IPS DF 6.9 (cell line): ENCODE measurements at places on chromosomes 12 and 14.

DNA sequence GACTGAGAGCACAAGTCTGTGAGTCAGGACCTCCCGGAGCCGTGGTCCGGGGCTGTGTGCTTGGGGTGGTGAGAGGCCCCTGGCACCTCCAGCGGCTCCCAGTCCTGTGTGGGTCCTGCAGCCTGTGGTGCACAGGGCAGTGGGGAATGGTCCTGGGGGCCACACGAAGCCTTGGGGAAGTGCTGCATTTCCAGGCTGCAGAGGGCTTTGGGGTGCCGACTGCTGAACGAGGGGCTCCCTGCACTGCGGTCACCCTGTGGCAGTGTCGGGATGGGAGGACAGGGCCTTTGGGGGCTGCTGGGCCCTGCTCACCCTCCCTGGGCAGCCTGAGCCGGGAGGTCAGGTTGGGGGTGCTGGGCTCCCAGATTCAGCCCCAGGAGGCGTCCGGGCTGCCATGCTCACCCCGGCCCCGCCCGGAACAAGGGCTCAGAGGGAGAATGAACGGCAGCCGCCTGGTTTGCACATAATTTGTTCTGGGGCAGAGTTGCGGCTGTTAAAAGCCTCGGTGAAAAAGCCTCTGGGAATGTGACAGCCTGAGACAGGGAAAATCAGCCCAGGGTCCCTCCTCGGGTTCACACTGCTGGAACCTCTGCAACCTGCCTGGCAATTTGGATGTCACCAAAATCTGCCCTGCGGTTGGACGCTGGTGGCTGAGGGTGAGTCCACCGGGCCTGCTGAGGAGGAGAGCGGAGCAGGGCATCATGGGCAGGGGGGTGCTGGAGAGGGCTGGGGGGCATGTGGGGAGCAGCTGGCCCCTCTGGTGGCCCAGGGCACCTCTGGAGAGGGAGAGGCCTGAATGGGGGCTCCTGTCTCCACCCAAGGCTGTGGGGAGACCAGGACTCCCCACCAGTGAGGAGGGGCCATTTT, 109.2 kb downstream of the KIF26A start:
- H3K27me3 ChIP-seq, result no peaks in the 10 kb centered on the region
- H3K27ac ChIP-seq, result no peak overlapping the region
- no peaks in the 10 kb centered on the region for H3K4me1 ChIP-seq
- no peak overlapping the region for H3K4me3 ChIP-seq
- no peaks in the 10 kb centered on the region for H3K36me3 ChIP-seq

GRCh38 chr12:52182898-52183543, 8.8 kb downstream of the KRT80 start:
- no peaks in the 10 kb centered on the region for H3K36me3 ChIP-seq
- no peaks in the 10 kb centered on the region for H3K27me3 ChIP-seq
- no peak for DNase-seq
- no peak overlapping the region for H3K27ac ChIP-seq
- H3K4me1 ChIP-seq, result peaks cover 5% of the 10 kb centered on the region
- no peak overlapping the region for H3K4me3 ChIP-seq

DNA sequence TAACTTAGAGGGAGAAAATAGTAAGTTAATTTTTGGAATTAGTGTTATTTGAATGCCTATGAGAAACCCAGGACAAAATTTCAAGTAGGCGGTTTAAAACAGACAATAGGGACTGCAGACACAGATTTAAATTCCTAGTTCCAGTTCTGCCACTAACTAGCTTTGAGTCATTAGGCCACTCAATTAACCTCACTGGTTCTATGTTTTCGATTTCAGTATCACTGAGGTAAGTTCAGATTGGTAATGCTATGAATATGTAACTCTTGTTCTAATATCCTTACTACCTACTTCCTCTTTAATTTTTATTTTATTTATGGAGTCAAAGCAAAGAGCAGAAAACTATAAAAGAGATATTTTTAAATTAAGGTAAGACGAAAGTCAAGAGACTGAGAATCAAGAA, 52.6 kb downstream of the GALC start:
- H3K27me3 ChIP-seq, result no peaks in the 10 kb centered on the region
- no peak for DNase-seq
- H3K36me3 ChIP-seq, result no peaks in the 10 kb centered on the region
- H3K4me1 ChIP-seq, result no peaks in the 10 kb centered on the region

GRCh38 chr12:107818984-107819383, 44.5 kb downstream of the ASCL4 start:
- H3K36me3 ChIP-seq, result no peaks in the 10 kb centered on the region
- no peaks in the 10 kb centered on the region for H3K4me1 ChIP-seq
- DNase-seq, result no peak
- no peak overlapping the region for H3K27ac ChIP-seq
- no peaks in the 10 kb centered on the region for H3K27me3 ChIP-seq

- no peak overlapping the region for H3K27ac ChIP-seq
- no peaks in the 10 kb centered on the region for H3K36me3 ChIP-seq
- no peaks in the 10 kb centered on the region for H3K4me1 ChIP-seq
- H3K27me3 ChIP-seq, result no peaks in the 10 kb centered on the region
- DNase-seq, result no peak
These were observed 173.2 kb upstream of the MYL2 start for GRCh38 chr12:111093428-111094142.

GRCh38 chr12:3961591-3961990, 88.4 kb upstream of the PARP11 start:
- DNase-seq, result no peak
- no peak overlapping the region for H3K4me3 ChIP-seq
- H3K27ac ChIP-seq, result no peak overlapping the region
- H3K36me3 ChIP-seq, result no peaks in the 10 kb centered on the region
- H3K27me3 ChIP-seq, result 0 out of 2 replicates have a peak, but pooled peaks cover 2% of the 10 kb centered on the region

GRCh38 chr12:102891756-102892155, 25.3 kb downstream of the PAH start:
- no peak for DNase-seq
- no peak overlapping the region for H3K27ac ChIP-seq
- H3K4me3 ChIP-seq, result no peak overlapping the region
- no peaks in the 10 kb centered on the region for H3K36me3 ChIP-seq
- H3K4me1 ChIP-seq, result peaks cover 2% of the 10 kb centered on the region; the same call in 1 of the 2 replicates
- H3K27me3 ChIP-seq, result no peaks in the 10 kb centered on the region

DNA sequence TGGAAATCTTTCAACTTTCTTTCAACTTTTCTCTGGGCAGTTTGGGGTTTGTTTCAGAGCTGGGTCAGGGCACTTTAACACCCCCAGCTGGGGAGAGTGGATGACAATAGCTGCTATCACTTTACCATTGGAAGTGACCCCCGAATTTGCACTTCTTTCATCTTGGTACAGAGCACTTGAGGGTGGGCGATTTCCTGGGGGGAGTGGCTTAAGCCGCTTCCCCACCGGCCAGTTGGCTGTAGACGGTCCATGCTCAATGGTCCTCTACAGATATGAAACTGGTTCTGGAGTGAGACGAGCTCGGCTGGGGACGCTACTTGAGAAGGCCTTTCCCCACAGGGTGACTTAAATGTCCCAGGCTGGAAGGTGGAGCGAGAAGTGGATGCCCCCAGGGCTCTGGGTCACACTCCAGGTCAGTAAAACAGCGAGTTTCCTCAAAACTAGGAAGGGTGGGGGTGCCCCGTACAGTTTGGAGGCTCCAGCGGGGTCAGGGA, at the start of gene VRTN:
Gene VRTN, plus strand, starts transcription at position 231 of the 494 bp plus-strand sequence. CDS start 8,313 bp downstream, outside the sequence.
- no peaks in the 10 kb centered on the region for H3K4me1 ChIP-seq
- peak within 1 kb of the TSS; percentile 17 for H3K27ac ChIP-seq
- peak; percentile 74 for DNase-seq
- H3K36me3 ChIP-seq, result no peaks in the 10 kb centered on the region
- peak within 1 kb of the TSS; percentile 92 for H3K4me3 ChIP-seq

DNA sequence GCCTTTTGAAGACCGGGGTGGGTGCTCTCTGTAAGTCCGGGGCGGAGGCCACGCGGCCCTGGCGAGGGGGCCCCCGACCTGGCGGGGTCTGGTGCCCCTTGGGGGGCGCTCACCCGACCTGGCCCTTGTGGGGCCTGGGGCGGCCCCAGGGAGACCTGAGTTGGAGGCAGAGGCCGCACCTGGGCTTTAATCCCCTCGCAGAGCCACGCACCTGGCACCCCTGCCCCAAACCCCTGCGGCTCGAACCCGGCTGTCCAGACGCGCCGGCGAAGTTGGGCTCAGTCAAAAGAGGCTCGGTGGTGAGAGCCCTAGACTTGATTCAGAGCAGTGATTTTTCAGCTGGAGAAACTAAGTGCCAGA, 267 bp downstream of the CFAP251 start:
- no peaks in the 10 kb centered on the region for H3K27me3 ChIP-seq
- peaks cover 3% of the 10 kb centered on the region; the same call in 1 of the 2 replicates for H3K4me1 ChIP-seq
- H3K4me3 ChIP-seq, result peak overlapping the region; percentile 26; the same call in 1 of the 2 replicates
- no peak for DNase-seq
- no peaks in the 10 kb centered on the region; the same call in 1 of the 2 replicates for H3K36me3 ChIP-seq
- H3K27ac ChIP-seq, result no peak overlapping the region

GRCh38 chr12:79424109-79424721, 266.5 kb downstream of the PAWR start:
- H3K4me1 ChIP-seq, result peaks cover 2% of the 10 kb centered on the region; the same call in 1 of the 2 replicates
- H3K27ac ChIP-seq, result no peak overlapping the region
- no peak for DNase-seq
- H3K4me3 ChIP-seq, result no peak overlapping the region
- H3K36me3 ChIP-seq, result no peaks in the 10 kb centered on the region
- no peaks in the 10 kb centered on the region for H3K27me3 ChIP-seq

GRCh38 chr12:2333491-2334195, 280.9 kb downstream of the CACNA1C start:
- no peaks in the 10 kb centered on the region for H3K36me3 ChIP-seq
- DNase-seq, result no peak
- no peak overlapping the region for H3K27ac ChIP-seq
- peaks cover 1% of the 10 kb centered on the region; the same call in 1 of the 2 replicates for H3K4me1 ChIP-seq

DNA sequence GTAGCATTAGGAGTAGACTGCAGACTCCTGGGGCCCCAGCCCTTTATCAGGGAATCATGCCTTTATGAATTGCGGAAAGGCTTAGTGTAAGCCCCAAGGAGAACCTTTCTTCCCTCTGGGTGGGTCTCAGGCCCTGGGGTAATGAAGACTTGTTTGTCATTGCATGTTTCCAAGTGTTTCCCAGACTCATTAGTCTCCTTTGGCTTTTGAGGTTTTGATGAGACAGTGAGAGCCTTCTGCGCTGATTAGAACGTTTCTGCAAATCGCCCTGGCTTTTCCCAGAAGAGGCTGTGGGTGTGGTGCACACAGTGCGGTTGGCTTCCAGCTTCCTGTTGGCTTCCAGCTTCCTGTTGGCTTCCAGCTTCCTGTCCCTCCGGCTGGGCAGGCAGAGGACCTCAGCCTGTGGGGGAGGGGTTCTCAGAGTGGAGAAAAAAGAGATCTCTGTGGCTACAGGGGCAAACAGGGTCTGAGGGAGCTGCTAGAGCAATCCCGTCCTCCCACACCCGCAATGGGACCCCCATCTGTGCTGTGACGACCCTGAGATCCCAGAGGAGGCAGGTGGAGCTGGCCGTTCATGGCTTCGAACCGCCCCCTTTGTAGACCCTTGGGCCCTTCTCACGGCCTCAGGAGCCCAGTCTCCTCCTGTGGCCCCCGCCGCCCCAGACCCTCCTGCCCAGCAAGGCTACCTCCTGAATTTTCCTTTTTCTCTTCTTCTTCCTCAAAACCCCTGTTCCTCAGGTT, 42.1 kb downstream of the GPR68 start:
- H3K4me3 ChIP-seq, result no peak overlapping the region
- DNase-seq, result no peak
- H3K36me3 ChIP-seq, result peaks cover 4% of the 10 kb centered on the region

DNA sequence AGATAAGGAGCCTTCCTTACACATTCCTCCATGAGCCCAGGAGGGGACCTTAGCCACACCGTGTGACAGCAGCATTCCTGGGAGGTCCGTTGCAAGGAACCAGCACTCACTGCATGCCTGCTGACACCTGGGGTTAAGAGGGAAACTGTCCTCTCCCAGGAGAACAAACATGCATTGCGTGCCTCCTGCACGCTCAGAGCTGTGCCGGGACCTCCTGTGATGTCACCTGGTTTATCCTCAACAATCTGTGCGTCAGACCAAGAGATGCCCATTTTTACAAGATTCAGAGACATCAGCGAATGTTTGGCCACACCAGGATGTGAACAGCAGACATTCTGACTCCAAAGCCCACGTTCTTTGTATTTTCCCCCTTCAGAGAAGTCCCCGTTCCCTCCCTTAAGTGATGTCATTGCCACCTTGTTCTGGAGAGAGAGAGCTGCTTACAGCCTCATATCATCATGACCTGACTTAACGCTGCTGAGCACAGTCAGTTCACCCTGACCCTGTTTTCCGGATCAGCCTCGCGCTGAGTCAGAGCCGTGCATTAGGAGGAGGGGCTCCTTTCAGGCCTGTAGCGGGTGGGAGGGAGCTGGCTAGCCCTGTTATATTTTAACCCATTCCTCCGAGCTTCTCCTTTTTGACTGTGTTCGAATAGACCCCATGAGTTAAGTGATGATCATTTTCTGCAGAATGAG, 36.2 kb downstream of the TMEM120B start:
- H3K27me3 ChIP-seq, result no peaks in the 10 kb centered on the region
- no peak for DNase-seq
- no peak overlapping the region for H3K4me3 ChIP-seq
- peaks cover 21% of the 10 kb centered on the region for H3K36me3 ChIP-seq

GRCh38 chr12:25728056-25728595, 175.0 kb upstream of the LMNTD1 start:
- no peaks in the 10 kb centered on the region for H3K36me3 ChIP-seq
- no peaks in the 10 kb centered on the region for H3K4me1 ChIP-seq
- H3K27ac ChIP-seq, result no peak overlapping the region

DNA sequence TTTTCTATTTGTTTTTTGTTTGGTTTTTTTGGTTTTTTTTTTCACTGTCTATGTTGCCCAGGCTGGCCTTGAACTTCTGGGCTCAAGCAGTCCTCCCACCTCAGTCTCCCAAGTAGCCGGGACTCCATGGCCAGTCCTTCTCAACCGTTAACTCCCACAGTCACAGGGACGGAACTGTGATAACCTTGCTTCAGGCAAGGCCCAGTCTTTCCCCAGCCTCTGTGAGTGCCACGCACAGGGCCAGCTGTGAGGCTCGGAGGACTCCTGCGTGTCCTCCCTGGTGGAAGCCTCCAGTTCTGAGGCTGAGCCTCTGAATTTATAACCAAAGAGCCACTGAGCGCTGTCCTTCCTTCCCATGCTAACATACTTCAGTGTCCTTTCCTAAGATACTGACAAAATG, 23.7 kb downstream of the PSMC1 start:
- H3K36me3 ChIP-seq, result 0 out of 2 replicates have a peak, but pooled peaks cover 2% of the 10 kb centered on the region
- H3K4me1 ChIP-seq, result no peaks in the 10 kb centered on the region; the same call in 1 of the 2 replicates
- DNase-seq, result no peak
- no peak overlapping the region for H3K27ac ChIP-seq

DNA sequence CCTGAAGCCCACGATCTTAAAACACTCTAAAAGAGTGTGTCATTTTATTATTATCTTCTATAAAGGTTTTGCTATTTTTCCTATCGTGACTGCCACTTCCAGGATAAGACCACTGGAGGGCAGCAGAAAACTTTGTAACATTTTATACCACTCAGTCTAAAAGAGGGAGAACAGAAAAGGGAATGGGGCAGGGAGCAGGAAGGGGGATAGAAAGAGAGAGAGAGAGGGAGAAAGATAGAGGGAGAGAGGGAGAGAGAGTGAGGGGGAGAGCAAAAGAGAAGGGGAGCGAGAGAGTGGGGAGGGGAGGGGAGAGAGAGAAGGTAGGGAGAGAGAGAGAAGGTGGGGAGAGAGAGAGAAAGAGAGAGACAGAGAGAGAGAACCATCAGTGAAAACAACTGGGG, 2.0 kb upstream of the ART4 start:
- H3K4me1 ChIP-seq, result no peaks in the 10 kb centered on the region
- H3K4me3 ChIP-seq, result no peak overlapping the region
- H3K27ac ChIP-seq, result no peak overlapping the region
- no peaks in the 10 kb centered on the region for H3K27me3 ChIP-seq
- H3K36me3 ChIP-seq, result no peaks in the 10 kb centered on the region

- H3K36me3 ChIP-seq, result no peaks in the 10 kb centered on the region
- H3K27me3 ChIP-seq, result no peaks in the 10 kb centered on the region
- H3K4me3 ChIP-seq, result no peak overlapping the region
- DNase-seq, result no peak
These were observed 51.6 kb downstream of the TMTC1 start for GRCh38 chr12:29732191-29732590.

- H3K36me3 ChIP-seq, result no peaks in the 10 kb centered on the region
- H3K4me1 ChIP-seq, result no peaks in the 10 kb centered on the region
These were observed 160.8 kb upstream of the FAR2 start for GRCh38 chr12:28988325-28988704.
